Progenitor cell of endocrine pancreas (in vitro differentiated cells): ENCODE measurements at places on chromosomes 6 and 20. TPM values are rescaled to one million over a fixed set of nuclear protein-coding genes. Genes with fewer than 3 reads are reported as not detected.

DUSP15 gene
- 13.2 and 14.9 TPM in 2 replicates for total RNA-seq

GTSF1L gene
- total RNA-seq, result not detected in 2 replicates

PXDC1 gene
- 4.8 and 5.3 TPM in 2 replicates for total RNA-seq

FOXC1 gene
- 0.46 and 1.1 TPM in 2 replicates for total RNA-seq

DNA sequence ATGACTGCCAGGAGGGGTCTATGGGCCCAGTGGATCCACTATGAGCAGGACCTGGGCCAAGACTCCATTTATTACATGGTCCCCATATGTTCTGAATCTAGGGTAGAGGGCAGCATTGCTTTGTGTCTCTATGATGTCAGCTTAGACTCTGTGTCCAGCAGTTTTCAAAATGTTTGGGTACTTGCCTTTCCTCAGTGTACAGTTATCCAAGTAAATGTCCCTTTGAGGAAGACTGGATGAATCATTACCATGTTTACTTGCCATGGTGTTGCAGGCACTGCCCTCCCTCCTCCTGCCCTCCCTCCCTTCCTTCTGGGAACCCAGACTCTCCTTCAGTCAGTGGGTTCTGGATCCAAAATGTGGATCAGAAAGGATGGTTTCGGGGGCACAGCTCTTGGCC is 108.6 kb downstream of the NRN1 start:
- DNase-seq, result no peak

C6orf58 gene
- not detected in 2 replicates for total RNA-seq

ENPP3 gene
- not detected in 2 replicates for total RNA-seq

TRMT6 gene
- 15.8 and 16.1 TPM in 2 replicates for total RNA-seq

- DNase-seq, result no peak
Observed at GRCh38 chr6:6631534-6632276, 43.2 kb downstream of the LY86 start.

- DNase-seq, result no peak
Observed at GRCh38 chr6:25713824-25714223, 40.7 kb upstream of the SLC17A4 start.
